ENCODE measurements at places on chromosomes 2 and 18. TPM values are rescaled to one million over a fixed set of nuclear protein-coding genes. Genes with fewer than 3 reads are reported as not detected.

DNA sequence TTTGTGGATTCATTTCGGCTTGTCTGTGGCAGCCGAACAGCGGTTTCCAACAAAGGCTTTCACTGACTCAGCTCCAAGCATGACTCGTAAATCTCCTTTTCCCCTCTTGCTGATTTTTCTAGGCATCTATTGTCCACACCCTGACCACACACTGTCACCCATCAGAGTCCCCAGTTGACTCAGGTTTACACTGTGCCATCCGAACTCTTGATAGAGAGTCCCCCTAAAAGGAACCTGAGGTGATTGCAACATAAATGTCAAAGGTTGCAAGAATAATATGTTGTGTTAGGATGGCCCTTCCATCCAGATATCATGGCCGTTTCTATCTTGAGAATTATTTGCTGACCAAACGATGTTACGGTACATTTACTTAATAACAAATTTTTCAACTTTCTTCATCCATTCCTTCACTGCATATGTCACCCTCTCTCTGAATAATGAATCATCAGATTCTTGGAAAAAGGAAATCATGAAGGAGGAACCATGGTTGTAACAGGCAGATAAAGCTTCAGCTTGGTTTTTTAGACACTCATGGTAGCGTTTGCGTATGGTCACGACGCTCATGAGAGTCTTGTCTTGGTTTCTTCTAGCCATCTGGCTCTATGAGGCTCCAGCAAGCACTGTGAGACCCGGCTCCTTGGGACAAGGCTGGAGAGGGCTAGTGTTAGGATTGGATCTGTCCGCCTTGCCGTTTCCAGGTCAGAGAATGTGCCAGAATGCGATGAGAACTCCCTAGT is 72.1 kb downstream of the NPAS2 start:
- DNase-seq = no peak

GRCh38 chr2:189585226-189585756 is 4.7 kb upstream of the SLC40A1 start:
- no peak for DNase-seq

DNA sequence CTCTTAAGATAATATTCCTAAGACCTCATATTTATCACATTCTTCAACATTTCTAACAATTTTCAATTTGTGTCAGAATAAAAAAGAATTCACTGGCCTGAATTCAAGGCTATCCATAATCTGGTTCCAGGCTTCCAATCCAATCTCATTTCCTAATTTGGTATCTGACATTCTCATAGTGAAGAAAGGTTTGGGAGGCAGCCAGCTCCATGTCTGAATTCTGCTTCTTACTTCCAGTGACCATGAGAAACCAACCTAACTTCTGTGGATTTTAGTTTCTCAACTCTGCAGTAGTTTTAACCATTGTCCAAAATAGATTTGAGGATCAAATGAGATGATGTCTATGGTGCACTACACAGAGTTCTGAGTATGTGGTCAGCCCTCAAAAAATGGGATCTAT is 439.1 kb upstream of the GCFC2 start:
- DNase-seq = no peak

GRCh38 chr2:238528953-238529781 is 102.4 kb downstream of the ASB1 start:
- DNase-seq = no peak

Gene C2orf66
- 0.43 TPM for total RNA-seq

Gene SLC23A3
- total RNA-seq = 1.4 TPM

DNA sequence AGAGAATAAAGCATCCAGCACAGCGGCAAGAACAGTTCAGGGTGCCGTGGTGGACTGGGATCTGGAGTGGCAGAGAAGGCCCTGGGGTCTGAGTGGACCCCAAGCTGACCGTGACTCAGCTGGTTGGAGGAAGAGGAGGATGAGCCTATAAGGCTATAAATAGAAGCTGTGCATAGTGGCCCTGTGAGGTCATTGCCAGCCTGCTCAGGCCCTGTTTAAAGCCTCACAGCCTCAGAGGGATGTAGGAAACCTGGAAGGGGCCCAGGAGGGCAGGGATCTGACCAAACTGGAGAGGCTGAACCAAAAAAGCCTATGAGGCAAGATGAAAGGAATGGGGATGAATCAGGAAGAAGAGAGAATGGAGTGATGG is 11.3 kb upstream of the DES start:
- no peak for DNase-seq

DNA sequence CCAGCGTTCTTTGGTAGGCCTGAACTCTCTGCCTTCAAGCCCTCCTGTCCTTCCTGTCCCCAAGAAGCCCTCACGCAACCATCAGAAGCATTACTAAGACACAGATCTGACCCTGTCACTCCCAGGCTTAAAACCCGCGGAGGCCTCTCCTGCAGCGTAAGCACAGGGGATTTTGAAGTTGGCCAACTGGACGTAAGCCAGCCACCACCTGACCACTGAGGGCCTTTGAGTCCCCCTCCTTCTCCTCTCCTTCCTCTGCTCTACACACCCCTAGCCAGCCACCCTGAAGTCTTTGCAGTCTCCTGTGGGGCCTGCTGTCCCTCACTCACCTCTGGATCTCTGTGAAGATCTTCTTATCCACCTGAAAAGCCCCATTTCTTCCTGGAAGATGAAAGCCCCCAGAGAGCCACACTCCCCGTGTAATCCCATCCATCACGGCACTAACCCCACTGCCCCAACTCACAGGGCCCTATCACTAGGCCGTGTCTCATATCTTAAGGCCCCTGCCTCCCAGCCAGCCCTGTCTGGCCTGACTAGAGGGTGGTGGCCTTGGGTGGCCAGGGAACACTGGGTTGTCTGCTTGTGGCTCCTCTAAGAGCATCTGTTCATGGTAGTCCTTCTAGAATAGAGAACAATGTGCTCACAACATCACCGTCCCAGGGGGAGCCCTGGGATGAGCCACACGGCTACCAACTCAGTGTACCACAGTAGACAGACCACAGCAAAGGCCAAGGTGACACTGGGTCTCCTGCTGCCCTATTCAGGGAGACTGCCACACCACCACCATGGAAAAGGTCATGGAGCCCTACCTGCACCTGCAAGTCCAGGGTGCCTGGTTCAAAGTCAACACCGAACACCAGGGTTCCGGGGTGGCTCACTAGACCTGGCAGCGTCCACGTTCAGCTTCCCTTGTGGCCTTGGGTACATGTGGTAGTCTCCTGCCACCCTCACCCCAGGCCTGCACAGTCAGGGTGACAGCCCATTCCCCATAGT is 191.6 kb downstream of the ZBTB7C start:
- DNase-seq = no peak

Gene SKOR2
- not detected for total RNA-seq

Gene EFHD1
- 5.9 TPM for total RNA-seq

- no peak for DNase-seq
Measured at GRCh38 chr2:117127680-117128079, 686.8 kb upstream of the DDX18 start.

Gene RAX
- total RNA-seq = 78.1 TPM

DNA sequence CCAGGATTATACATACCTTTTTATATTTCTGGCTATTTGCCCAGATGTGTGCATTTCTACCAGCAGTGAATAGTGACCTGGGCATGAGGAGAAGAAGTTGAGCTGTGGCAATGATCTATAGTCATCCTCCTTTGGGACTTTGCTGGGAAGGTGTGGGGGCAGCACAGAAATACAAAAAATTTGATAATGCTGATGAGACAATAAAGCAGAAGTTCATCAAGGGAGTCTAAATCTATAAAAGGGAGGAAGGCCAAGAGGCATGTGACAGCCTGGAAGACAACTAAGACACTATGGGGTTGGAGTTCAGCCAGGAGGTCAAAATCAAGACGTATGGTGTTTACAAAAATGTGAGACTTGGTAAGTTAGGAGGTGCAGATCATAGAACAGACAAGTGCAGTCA is 52.2 kb downstream of the FSHR start:
- no peak for DNase-seq

GRCh38 chr18:48347756-48348326 is 61.3 kb downstream of the ZBTB7C start:
- no peak for DNase-seq

Gene PMAIP1
- total RNA-seq = 3.1 TPM

DNA sequence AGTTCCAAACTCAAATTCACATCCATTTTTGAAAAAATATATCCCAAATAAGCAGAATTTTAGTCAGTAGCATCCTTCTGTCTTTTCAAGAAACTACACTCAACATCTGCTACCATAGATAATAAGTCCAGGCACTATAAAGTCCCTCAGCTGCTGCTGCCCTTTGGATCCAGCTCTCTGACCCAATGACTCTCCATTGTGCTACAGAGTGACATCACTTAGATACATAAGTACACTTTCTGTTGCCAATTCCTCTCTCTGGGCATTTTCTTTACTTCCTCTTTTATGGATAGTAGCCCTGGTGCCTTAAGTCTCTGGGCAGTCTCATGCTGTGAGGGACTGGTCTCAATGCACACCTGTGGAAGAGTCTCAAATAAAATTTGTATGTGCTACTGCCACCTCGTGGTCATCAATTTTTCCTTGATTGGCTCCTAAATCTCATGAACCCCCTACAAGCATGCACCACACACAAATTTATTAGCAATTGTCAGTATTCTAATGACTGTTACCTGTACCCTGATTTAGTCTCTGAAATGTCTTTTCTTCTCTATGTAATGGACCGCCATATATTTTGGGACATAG is 219.2 kb downstream of the LRP1B start:
- peak; percentile 75 for DNase-seq

Gene ARHGAP15
- total RNA-seq = 5.9 TPM

DNA sequence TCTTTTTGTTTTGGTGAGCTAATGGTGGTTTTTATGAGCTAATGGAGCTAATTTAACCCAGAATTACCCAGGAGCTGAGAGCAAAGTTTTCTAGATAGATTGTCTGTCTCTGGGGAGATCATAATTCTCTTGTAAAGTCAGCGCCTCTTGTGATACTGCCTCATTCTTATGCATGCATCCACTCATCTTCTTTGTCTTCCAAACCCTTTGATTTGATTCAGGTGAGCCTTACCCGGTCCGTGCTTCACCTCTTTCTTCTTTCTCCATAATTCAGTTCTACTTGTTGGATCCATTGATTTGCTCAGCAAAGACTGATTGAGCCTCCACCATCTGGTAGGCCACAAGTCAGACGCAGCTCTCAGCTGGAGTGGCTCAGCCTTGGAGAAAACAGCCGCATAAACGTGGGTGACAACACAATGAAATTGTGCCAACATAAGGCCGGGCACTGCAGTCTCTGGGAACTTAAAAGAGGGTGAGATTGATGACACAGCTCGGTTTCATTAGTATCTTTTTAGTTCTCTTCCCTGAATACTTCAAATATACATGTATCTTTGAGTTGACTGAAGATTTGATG is 158.5 kb upstream of the SH3BP4 start:
- DNase-seq = no peak

Gene FSHR
- not detected for total RNA-seq

Gene WDPCP
- total RNA-seq = 10.9 TPM

- no peak for DNase-seq
Measured at GRCh38 chr2:130936451-130936850, 99.7 kb downstream of the ARHGEF4 start.

- no peak for DNase-seq
Measured at GRCh38 chr2:20196053-20196656, 28.8 kb downstream of the SDC1 start.

- peak; percentile 51 for DNase-seq
Measured at GRCh38 chr18:57149051-57149450, 2.2 kb downstream of the BOD1L2 start.

DNA sequence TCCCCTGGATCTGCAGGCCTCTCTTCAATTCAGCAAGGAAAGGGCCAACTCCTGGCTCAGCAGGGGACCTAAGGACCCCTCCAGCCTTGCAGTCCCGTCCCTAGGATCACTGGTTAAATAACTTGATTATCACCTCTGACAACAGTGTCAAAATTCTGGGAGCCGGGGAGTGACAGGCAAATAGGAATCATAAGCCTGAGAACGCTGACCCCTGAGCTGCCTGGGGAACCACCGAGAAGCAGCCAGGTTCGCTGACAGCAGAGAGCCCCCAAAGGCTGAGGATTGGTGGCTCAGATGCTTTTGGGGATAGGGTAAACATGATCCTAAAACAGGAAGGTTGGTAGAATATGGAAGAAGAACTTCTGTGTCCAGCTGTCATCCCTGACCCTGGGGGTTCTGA is 17.5 kb upstream of the TNS1 start:
- no peak for DNase-seq

Gene PROC
- total RNA-seq = 0.25 TPM

Gene KLHL29
- total RNA-seq = 1.6 TPM

Gene FIGN
- total RNA-seq = 27.7 TPM

Gene NEURL3
- total RNA-seq = not detected

- no peak for DNase-seq
Measured at GRCh38 chr2:74864728-74865722, 31.1 kb downstream of the HK2 start.

DNA sequence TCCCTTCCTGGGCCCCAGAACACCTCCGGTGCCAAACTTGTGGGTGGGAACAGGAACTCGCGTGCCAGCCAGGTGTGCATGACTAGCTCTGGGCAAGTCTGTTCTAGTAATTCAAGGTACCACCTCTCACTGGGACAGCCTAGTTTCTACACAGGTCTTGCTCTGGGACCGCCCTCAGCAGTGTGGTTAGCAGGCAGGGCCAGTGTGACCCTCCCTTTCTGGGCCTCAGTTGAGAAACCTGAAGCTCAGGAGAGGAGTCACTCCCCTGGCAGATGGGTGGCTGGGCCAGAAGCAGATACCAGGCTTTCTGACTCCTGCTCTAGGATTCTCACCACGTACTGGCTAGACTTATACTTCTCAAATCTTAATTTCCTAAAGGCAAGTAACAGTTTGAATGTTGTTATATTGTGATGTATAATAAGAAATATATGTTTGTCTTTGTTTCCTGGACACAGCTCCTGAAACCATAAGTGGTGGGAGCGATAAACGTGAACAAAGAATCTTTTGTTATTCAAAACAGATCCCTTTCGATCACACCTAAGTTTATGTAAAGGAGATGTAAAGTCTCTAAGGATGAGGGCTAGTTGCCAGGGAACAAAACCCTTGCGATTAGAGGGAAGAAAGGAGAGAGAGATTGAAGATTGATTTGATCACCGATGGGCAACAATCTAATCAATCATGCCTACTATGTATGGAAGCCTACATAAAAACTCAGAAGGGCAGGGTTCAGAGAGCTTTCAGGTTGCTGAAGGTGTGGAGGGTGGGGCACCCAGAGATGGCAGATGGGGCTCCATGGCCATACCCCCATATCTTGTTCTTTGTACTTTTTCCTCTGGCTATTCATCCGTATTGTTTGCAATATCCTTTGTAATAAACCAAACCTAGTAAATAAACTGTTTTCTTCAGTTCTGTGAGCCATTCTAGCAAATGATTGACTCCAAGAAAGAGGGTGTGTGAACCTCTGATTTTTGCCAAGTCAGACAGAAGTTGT is 952 bp upstream of the UGT1A6 start:
- DNase-seq = no peak

Gene HTRA2
- 28.4 TPM for total RNA-seq

Gene LRRC30
- not detected for total RNA-seq

Gene LYG1
- 0.53 TPM for total RNA-seq

DNA sequence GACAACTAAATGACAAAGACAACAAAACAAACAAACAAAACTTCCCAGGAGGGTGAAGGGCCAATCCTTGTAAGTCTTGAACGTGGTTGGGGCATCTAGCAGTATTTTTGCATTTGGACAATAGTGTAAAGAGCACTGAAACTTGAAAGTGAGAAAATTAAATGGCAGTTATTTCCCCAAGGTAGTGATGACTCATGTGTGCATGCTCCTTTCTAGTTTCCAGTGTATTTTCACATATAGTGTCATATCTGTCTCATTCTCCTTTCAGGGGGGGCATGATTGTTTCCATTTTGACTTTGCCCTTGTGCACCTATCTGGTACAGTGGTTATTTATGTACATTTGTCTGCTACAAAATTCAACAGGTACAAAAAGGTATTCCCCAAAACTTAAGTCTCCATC is 39.5 kb downstream of the CERS6 start:
- DNase-seq = no peak

- DNase-seq = no peak
Measured at GRCh38 chr18:63534615-63535014, 7.6 kb upstream of the SERPINB12 start.

- DNase-seq = no peak
Measured at GRCh38 chr2:218003981-218004419, 1.2 kb upstream of the TNS1 start.

Measured in neural progenitor cell (in vitro differentiated cells).